Renal pelvis (tissue), 12 donors: ENCODE measurements at places on chromosomes 11 and 22.

- no peak for DNase-seq
Measured at GRCh38 chr11:121536126-121536525, 83.4 kb upstream of the SORL1-AS1 start.

DNA sequence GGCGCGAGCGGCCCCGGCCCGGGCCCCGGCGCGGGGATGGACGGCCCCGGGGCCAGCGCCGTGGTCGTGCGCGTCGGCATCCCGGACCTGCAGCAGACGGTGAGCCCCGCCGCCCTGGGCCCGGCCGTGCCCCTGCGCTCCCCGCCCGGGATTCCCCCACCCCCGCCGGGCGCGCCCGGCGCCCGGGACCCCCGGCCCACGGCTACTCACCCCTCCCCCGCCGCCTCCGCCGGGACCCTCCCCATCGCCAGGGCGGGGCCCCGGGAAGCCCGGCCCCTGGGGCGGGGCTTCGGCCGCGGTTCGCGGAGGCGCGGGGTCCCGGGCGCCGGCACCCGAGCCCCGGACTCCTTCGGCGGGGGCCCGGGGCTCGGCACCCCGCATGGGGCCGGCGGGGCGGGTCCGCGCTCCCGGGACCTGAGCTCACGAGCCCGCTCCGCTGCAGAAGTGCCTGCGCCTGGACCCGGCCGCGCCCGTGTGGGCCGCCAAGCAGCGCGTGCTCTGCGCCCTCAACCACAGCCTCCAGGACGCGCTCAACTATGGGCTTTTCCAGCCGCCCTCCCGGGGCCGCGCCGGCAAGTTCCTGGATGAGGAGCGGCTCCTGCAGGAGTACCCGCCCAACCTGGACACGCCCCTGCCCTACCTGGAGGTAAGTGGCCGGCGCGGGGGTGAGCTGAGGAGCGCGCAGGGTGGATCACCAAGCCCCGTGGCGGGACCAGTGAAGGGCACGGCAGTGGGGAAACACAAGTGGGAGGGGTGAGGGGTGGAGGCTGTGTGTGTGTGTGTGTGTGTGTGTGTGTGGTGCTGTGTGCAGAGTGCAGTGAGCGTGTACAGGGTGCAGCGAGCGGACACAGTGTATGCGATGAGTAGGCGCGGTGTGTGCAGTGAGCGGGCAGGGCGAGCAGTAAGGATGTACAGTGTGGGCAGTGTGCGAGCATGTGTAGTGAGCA is 2.3 kb downstream of the SHANK3 start:
- DNase-seq = peak; percentile 69

- no peak for DNase-seq
Measured at GRCh38 chr11:73814812-73815211, 27.1 kb downstream of the MRPL48 start.

DNA sequence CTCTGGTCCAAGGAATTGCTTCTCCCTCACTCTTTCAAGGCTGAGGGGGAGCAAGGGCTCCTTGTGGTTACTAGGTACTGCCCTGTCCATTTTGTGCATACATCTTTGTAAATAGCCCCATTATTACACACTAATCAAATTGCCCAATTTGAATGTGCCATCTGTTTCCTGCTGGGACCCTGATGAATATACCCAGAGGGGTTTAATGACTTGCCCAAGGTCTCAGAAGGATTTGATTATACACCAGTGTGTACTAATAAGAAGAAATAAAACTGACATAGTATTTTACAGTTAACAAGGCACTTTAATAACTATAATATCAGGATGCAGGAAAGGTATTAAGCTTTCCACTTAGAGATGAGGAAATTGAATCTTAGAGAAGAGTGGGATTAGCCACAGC is 64.6 kb upstream of the PTPRJ start:
- no peak for DNase-seq
